ENCODE measurements at places on chromosomes 16 and 17.

- DNase-seq: no peak
These were observed 937.7 kb downstream of the CDH8 start for GRCh38 chr16:61098505-61098904.

- DNase-seq: no peak
These were observed 9.0 kb downstream of the SMIM5 start for GRCh38 chr17:75642182-75642783.

DNA sequence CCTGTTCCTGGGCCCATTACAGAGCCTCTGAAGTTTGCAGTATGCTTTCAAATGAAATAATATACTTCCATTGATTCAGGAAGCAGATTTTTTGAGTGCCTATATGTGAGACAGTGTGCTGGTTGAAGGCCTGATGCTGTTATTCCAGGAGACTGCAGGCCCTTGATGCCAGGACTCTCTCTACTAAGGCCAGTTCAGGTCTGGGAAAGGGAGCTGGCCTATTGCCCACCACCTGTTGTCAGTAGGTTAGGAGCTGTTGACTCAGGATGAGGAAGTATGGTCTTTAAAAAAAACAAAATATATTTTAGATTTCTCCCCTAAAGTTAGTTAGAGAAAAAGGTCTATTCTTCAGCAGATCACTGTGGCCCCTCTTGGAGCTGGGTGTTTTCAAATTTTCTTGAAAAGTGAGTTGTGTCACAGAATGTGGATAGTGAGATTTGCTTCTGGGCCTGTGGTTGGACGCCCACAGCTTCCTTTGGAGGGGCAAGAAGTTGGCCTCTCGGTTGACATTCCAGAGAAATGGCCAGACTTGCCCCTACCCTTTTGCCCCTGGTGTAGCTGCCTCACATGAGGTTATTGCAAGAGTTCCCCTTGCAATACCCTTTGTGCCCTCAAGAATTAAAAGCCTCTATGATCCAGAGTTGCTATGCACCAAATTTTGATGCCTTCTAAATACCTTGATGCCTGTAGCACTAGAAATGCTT is 7.9 kb downstream of the ESRP2 start:
- DNase-seq: no peak

GRCh38 chr17:46978489-46979146 is 435 bp downstream of the RPRML start:
- no peak for DNase-seq

DNA sequence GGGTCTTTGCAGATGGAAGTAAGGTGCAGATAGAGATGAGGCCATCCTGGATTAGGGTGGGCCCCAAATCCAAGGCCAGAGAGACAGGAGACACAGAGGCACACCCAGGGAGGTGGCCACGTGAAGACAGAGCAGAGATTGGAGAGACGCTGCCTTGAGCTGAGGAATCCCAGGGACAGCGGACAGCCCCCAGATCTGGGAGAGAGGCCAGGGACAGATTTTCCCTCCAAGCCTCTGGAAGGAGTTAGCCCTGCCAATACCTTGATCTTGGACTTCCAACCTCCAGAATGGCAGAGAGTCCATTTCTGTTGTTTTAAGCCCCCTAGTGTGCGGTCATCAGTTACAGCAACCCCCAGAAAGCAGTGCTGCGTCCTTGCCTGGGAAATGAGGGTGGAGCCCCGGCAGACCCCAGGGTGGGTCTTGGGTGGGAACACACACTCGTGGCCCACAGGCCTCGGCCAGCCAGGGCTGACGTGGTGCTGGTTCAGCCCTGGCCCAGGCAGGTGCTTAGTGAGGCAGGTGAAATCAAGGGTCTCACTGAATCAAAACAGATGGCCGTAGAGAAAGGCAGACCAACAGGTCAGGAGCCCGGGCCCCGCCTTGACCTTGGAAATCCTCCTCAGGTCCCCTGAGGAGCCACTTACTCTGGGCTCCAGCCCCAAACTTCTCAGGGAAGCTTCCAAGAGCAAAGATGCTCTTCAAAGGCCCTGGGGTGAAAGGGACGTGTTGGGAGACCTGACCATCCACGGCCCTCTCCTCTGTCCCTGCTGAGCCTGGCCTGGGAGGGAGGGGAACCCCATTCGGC is 169.3 kb downstream of the RBFOX3 start:
- no peak for DNase-seq

DNA sequence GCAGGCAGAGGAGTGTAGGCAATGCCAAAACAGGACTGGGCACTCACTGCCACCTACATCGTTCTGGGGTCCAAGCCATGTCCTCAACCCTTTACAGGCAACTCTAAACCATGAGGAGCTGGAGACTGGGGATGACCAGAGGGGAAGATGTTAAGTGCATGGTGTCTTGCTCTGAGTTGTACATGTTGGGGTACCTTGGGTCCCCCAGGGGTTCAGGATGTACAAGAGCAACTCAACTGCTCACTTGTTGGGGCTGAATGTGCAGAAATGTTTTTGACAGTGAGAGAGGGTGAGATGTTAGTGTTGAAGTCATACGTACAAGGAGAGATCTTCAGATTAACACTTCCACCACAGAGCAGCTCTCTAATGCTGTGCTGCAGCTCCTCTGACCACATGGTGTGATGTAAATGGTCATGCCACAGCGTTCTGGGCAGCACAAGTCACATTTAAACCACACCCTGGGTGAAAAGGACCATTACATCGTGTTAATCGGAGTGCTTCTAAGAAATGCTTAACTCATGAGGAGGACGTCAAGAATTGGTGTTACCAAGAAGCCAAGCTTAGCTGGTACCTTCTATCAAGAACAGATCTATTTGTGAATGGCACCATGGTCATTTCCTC is 2.4 kb downstream of the CCL18 start:
- DNase-seq: no peak

GRCh38 chr17:37841232-37841631 is 83.0 kb upstream of the TBC1D3K start:
- no peak for DNase-seq

DNA sequence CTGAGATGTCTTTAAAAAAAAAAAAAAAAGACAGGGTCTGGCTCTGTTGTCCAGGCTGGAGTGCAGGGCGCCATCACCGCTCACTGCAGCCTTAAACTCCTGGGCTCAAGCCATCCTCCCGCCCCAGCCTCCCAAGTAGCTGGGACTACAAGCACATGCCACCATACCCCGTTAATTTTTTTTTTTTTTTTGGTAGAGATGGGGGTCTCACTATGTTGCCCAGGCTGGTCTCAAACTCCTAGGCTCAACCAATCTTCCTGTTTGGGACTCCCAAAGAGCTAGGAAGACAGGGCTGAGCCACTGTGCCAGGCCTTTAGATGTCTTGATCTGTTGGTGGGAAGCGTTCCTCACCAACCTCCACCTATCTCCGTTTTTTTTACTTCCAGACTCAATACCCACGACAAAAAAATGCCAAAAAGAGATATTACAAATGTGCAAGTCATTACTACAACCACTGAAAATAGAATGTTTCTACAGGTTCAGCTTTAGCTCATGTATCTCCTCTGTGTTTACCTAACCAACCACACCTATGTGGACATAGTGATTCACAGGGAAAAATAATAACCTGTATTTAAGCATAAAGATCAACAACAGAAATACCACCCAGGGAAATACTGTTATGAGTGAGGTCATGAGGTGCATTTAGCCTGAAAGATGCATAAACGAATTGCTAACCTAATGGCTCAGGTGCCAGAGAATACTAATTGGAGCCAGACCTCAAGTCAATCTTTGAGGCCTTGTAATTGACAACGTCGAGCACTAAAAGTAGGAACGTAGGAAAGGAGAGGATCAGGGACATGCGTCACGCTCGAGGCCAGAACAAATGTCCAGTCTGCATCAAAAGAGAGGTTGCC is 22.6 kb downstream of the NACA2 start:
- DNase-seq: no peak

GRCh38 chr17:39533891-39534290 is 72.6 kb downstream of the CDK12 start:
- no peak for DNase-seq

DNA sequence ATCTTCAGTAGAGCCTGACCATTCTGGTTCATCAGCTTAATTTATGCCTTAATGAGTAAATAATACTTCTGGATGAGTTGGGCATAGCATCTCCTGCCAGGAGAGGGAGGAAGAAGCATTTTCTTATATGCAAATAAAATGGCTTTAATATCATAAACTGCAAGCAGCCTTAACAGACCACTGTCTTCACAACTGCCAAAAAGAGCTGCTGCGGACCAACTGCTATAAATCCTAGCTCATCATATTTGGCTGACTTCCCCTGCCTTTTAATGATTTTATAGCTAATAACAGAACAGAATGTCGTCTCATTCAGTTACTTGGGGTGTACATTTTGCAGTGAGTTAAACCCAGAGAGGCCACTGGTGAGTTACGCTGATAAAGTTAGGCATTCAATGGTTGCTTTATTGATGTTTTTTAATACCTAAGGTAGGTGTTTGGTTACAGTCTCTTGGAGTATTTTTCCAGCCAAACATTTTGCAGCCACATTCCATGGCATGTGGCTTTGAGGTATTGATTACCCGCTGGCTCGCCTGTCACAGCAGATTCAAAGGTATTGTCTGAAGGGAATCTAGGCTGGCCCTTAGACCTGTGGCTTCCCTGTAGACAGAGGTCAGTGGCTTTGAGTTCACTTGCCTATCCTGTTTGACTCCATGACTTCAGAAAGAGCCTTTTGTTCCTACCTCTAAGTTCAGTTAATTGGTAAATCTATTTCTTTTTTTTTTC is 16.4 kb downstream of the FAM20A start:
- no peak for DNase-seq

DNA sequence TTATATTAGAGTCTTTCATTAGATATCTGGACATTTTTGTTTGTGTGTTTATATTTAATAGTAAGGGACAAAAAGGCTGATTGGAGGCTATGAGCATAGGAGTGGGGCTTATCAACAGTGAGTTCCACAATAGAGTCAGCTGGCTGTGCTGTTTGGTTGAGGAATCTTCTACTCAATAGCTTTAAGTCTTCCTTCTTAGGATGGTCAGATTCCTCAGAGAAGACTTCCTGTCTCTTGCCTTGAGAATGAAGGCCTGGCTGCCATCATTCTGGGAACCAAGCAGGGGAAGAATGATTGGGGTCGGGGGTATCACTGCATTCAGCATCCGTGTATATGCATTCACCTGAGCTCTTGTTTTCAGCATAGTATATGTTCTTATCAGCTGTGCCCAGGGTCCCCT is 31.9 kb upstream of the ABCC11 start:
- no peak for DNase-seq

DNA sequence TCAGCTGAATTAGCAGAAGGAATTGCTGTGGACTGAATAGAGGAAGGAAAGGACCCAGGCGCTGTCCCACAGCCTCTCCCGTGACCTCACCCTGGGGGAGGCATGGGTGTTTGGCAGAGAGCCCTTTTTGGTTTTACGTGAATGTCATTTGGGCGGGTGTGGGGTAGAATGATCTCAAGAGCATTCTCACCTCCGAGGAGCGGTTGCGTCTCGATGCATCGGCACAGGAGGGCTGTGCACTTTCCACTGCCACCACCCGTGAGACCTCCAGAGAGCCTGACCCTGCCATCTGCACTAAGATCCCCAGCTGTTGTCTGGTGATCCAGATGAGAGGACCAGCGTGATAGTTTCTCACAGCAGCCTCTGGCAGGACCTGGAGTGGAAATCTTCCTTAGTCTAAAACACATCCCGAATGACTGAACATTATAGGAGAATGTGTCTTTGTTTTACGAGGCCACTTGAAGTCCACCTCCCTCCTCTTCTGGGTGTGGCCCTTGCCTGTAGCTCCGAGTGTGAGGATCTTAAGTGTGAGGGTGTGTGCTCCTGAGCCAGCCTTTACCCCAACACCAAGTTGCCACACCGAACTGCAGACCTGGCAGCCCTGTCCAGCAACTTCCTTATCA is 29.3 kb downstream of the FOXK2 start:
- peak; percentile 47 for DNase-seq

GRCh38 chr17:35867574-35867973 is 1.1 kb downstream of the HEATR9 start:
- no peak for DNase-seq

DNA sequence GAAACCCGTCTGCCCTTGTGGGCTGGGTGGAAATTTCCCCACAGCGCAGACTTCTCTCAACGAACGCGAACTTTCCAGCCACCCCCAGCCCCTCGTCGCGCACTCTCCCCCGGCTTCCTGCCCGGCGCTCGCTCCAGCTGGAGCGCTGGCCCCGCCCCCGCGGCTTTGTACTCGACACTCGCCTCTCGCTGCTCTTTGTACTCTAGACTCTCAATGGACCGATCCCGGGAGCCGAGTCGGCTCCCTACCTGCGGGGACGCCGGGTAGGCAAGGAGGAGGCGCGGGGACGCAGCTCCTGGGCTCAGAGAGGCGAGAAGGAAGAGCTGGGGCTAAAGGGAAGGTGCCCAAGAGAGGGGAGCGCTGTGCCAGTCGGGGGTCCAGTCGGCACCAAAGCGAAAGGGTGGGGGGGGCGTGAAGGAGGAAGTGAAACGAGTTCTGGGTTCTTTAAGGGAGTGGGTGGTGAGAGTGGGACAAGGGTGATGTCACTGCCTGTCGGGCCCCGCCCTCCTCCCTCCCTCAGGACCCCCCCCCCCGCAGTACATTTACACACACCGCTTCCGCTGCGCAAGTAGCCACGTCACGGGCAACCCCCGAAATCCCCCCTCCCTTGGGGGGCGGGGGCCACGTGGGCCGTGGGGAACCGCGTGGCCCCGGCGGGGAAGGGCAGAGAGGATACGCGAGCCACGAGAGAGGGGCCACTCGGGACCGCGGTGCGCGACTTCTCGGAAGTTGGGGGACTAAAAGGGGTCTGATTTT is 9.7 kb downstream of the KDM6B start:
- DNase-seq: peak; percentile 83

DNA sequence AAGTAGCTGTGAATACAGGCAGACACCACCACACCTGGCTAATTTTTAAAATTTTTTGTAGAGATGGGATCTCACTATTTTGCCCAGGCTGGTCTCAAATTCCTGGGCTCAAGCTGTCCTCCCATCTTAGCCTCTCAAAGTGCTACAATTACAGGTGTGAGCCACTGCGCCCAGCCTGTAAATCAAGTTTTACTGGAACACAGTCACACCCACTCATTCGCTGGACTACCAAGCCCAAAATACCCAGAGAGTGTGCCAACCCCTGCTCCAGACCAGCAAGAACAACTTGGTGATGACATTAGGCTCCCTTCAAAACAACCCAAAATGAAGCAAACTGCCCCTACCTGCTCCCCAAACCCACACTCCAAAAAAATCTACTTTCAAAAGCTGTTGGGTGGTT is 36.0 kb downstream of the TVP23A start:
- DNase-seq: no peak

GRCh38 chr17:73582821-73583220 is 61.4 kb downstream of the SDK2 start:
- no peak for DNase-seq

- DNase-seq: no peak
These were observed 19.0 kb downstream of the C17orf100 start for GRCh38 chr17:6670571-6670970.

DNA sequence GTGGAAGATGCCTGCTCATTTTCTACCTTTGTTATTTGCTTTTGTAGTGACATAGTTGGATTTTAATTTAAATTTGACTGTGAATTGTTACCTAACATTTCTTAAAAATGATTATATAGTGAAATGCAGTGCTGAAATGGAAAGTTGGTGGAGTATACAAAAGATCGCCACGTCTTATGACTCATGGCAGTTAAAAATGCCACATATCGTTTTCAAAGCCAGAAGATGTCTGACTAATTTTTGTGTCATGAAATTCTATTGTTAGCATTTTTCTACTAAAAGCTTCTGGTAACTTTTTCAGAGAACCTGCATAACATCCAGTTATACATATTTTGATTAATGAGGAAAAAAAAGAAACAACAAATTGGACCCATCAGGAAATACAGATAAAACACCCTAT is 20.6 kb downstream of the MAP2K4 start:
- peak; percentile 85 for DNase-seq
